ENCODE measurements at places on chromosomes 3 and 15.

DNA sequence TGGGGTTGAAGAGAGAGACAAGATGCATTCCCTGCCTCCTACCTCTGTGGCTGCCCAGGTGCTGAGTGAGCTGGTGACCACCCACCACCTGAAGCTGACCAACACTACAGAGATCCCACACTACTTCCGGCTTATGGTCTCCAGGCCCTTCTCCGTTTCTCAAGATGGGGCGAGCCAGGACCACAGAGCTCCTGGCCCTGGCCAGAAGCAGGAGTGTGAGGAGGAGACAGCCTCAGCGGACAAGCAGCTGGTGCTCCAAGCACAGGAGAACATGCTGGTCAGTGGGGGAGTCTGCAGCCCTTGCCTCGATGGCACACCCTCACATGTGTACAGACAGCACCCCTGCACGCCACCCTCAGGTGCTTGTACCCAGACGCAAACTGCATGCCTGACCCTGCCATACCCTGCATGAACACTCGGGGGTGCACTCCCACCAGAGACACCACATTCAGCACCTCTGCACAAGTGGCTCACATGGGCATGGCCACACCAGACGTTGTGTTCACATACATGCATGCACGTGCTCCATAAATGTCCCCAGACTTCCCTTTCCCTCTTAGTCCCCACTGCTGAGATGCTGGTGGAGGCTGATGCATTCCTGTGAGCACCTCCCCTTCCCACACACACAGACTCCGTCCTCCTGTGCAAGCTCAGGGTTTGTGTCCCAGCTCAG is 19.0 kb downstream of the ACAA1 start:
- DNase-seq: peak; percentile 71

DNA sequence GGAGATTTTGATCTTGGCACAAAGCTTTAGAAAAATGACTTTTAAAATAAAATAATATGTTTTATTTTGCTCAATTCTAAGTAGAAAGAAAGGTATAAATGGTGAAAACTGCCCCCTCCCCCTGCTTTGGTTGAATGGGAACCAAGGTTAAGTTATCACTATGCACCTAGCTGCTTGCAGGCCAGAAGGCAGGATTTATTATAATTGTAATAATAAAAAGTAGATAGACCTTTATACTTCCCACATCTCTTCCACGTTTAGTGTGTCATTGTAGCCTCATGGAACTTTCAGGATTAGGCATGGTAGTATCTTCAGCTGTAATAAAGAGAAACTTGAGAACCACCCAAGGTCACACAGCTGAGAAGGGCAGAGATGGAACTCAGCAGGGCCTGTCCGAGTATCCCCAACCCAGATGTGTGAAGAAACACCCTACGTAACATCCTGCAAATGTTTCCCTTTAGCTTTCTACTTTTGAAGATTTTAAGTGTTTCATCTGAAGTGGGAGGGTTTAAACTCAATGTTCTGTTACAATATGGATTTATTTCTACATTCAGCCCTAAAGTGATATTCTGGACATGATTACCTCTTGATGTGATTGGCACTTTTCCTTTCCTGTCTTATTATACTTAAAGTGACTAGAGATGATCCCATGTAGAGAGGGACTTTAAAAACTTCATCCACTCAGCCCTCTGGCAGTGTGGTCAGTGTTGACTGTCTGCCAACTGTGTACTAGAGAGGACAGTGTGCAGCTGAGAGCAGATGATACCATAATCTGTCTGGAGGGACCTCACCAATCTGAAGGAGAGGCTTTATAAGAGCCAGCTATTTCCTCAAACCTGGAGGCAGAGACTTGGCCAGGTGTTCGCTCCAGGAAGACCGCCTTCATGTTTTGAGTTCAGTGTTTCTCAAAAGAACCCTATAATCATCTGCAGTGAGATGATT is 282.5 kb upstream of the TRIM42 start:
- DNase-seq: no peak

DNA sequence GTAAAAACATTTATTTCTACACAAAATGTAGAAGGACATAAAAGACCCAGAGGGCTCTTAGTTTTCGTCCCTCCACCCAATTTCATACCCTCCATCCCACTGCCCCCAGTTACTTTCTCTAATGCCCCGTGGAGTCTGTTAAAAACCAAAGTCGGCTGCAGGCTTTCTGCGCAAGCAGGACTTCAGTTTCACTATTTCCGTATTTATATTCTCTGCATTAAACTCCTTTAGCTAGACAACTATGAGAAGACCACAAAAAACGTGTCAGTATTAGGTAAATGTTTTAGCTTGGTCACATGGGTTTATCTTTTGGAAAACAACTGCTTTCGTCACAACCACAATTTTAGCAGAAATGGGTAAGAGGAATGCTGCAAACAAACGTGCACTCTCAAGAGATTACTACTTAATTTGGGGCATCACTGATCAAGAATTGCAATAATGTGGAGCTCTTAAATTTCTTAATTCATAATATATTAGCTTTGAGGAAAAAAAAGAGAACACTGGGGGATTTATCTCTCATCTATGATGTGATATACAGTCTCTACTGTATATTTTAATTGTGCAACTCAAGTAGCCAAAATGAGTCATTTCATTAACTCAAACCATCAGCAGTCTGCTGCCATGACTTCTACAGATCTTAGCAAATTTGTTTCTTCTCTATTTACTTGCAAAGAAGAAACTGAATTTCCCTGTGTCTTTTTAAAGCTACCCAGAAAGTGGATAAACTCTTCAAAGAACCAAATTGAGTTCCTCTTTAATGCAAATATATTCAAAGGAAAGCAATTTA is 740 bp upstream of the NSMCE3 start:
- no peak for DNase-seq

GRCh38 chr15:40358471-40359353 is 693 bp downstream of the DISP2 start:
- peak; percentile 72 for DNase-seq

- no peak for DNase-seq
Observed at GRCh38 chr3:24843955-24844354, 349.3 kb upstream of the THRB start.

DNA sequence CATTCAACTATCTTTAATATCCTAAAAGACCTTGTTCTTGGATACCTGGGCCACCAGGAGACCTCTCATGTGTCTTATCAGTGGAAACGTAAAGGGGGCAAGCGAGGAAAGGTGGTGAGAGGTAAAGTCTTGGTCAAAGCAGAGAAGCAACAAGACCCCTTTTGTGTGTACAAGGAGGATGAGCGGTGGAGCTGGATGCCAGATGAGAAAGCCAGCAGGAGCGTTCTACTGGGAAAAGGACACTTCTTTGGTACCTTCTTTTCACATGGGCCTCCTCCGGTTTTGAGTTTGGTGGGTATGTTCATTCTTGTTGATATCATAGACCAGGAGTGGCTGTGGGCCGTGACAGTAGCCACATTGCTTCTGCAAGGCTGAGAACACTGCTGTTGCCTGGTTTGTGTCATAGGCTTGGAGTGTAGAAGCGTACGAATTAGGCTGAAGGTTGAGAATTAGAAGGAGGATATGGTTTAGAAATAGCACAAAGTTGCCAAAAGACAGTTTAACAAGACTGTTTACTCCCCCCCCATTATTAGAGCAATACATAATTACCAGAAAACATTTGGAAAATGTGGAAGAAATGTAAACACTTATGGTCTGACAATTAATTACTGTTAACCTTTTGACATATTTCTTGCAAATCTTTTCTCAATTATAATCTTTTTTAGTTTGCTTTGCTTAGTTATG is 46.8 kb upstream of the VILL start:
- DNase-seq: no peak

DNA sequence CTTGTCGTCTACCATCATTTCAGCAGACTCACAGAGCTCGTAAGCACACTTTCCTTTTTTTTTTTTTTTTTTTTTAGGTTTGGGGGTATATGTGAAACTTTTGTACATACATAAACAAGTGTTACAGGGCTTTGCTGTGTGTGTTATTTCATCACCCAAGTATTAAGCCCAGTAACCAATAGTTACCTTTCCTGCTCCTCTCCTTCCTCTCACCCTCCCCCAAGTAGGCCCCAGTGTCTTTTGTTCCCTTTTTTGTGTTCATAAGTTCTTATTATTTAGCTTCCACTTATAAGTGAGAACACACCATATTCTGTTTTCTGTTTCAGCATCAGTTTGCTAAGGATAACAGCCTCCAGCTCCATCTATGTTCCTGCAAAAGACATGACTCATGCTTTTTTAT is 746.8 kb downstream of the GRM7 start:
- no peak for DNase-seq

GRCh38 chr3:126364130-126364695 is 7.0 kb upstream of the KLF15 start:
- no peak for DNase-seq

DNA sequence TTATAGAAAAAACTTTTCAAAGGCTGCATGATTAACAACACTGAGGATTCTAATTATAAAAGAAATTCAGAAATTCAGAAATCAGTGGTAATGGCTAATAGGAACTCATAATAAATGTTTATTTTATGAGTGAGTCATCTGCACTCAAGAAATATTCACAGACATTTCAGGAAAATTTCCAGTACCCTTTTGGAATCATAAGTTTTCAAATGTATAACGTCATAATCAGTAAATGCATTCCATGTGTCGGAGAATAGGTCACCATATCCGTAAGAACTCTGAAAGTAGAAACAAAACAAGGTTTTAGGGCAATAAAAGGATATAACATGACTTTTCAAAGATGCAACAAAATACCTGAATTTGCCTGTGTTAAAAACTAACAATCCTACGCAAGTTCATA is 24.7 kb downstream of the EOGT start:
- DNase-seq: no peak

DNA sequence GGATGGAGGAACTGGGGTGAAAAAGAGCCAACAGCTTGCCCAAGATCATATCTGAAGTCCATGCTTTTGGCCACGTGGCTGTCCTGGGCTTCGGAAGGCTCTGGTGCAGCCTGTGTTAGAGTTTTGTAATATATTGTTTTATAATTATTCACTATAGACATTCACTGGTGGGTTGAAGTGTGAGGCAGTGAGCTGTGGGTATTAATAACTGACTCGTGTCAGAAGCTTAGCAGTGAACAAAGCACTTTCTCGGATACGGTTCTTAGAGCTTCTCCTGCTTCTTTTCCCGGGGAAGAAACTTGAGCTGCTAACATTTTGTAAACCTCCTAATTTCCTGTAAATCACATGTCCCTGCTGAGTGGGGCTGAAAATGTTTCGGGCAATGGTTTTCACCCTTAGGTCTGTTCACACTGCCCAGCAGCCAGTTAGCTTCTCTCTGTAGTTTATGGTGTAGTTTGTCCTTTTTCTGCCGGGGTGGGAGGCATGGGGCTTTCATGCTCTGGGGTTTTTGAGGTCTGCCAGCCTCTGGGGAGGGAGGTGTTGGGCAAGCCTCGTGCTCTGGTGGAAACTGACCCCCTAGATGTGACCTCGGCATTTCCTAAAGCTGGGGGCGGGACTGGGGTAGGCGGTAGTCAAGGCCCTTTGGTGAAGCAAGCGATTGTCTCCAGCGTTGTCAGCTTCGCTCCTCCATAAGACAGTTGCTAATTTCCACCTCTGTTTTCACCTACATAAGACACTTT is 1.7 kb downstream of the MRAS start:
- DNase-seq: no peak

DNA sequence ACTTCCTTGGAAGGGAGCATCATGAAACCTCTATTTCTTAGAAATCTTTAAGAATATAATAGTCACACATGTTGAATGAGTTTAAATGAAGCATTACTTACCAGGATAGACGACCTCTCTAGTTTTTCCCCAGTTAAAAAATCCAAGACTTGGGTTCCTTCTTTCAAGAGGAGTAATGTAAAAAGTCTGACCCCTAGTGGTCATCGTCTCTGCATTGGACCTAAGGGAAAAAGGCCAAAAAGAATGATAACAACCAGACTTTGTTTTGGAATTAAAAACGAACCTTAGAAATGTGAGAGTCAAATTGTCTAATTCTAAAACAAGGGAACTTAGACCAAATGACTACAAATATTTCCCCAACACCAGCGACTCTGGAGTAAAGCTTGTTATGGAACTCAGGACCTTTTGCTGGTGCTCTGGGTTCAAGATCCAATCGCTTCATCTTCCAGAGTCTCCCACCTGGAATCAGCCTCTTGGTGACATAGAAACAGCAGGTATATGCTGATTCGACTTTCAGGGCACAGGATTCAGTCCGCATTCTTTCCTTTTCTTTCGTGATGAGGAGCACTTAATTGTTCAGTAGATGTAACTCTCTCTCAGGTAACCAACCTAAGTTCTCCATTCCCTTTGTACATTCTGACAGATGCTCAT is 214.8 kb upstream of the TPRG1 start:
- DNase-seq: peak; percentile 89

GRCh38 chr3:186172353-186172752 is 63.5 kb upstream of the ETV5 start:
- no peak for DNase-seq

GRCh38 chr15:52745326-52746161 is 44.6 kb downstream of the ONECUT1 start:
- DNase-seq: peak; percentile 97

GRCh38 chr3:9399337-9399703 is 1.9 kb downstream of the SETD5 start:
- no peak for DNase-seq

GRCh38 chr3:42698216-42698910 is 4.2 kb downstream of the HHATL start:
- DNase-seq: no peak

- DNase-seq: no peak
Observed at GRCh38 chr3:150385296-150386242, 22.5 kb upstream of the TSC22D2 start.

- DNase-seq: no peak
Observed at GRCh38 chr15:50879016-50879617, 29.4 kb upstream of the AP4E1 start.

GRCh38 chr3:99400352-99400751 is 238.0 kb upstream of the COL8A1 start:
- no peak for DNase-seq

GRCh38 chr3:144104679-144105078 is 133.1 kb downstream of the DIPK2A start:
- no peak for DNase-seq

- no peak for DNase-seq
Observed at GRCh38 chr3:166195808-166196207, 358.6 kb upstream of the BCHE start.

- DNase-seq: no peak
Observed at GRCh38 chr3:37444696-37445095, 270.3 kb upstream of the LRRFIP2 start.

GRCh38 chr3:61236556-61236955 is 14.7 kb downstream of the FHIT start:
- DNase-seq: no peak

DNA sequence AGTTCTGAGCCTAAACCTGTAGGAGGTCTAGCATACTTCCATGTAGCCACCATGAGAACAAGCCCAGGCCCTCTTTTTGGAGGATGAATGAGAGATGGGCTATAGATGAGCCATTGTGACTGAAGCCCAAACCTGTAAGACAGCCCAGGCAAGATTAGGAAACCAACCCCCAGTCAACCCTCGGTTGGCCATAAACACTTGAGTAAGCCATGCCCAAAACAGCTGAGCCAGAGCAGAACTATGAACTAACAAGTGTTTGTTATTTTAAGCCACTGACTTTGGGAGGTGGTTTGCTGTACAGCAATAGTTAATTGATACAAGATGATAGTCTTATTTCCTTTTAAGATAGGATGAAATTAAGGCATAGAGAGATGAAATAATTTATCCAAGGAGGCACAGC is 12.4 kb upstream of the CPNE4 start:
- DNase-seq: no peak

GRCh38 chr3:193915099-193915498 is 220.8 kb upstream of the HES1 start:
- DNase-seq: no peak

All from GM23338 (cell line).